Hair follicular keratinocyte (primary cell): ENCODE measurements at places on chromosomes 1 and 21. TPM values are rescaled to one million over a fixed set of nuclear protein-coding genes. Genes with fewer than 3 reads are reported as not detected.

Gene RAB3B
- total RNA-seq: 2.8 and 5.7 TPM in 2 replicates

Gene CASZ1
- total RNA-seq: 4.7 and 8.9 TPM in 2 replicates

Gene CCT8
- 226 and 330 TPM in 2 replicates for total RNA-seq

Gene LIN28A
- not detected in 2 replicates for total RNA-seq

Gene RBM15
- total RNA-seq: 14.1 and 18.3 TPM in 2 replicates

Gene STX12
- 20.2 and 28.3 TPM in 2 replicates for total RNA-seq

Gene SOX13
- total RNA-seq: 6.1 and 9.6 TPM in 2 replicates

Gene LCE1F
- total RNA-seq: not detected in 2 replicates

Gene IVL
- 5.2 and 10.2 TPM in 2 replicates for total RNA-seq

Gene OR2T1
- not detected in 2 replicates for total RNA-seq

Gene LCE3E
- total RNA-seq: 0.68 and 1.6 TPM in 2 replicates

Gene MYCL
- total RNA-seq: 3.7 and 6.2 TPM in 2 replicates

Gene PROK1
- not detected in 2 replicates for total RNA-seq
